CD4-positive, alpha-beta T cell treated with Interferon gamma for 1 hour (primary cell): ENCODE measurements at places on chromosomes 6 and 20.

- DNase-seq, result no peak
Observed at GRCh38 chr6:163332575-163332974, 81.9 kb upstream of the QKI start.

- DNase-seq, result no peak
Observed at GRCh38 chr20:25247000-25247517, 826 bp upstream of the PYGB start.

- DNase-seq, result no peak
Observed at GRCh38 chr20:20627471-20627870, 85.0 kb downstream of the RALGAPA2 start.

DNA sequence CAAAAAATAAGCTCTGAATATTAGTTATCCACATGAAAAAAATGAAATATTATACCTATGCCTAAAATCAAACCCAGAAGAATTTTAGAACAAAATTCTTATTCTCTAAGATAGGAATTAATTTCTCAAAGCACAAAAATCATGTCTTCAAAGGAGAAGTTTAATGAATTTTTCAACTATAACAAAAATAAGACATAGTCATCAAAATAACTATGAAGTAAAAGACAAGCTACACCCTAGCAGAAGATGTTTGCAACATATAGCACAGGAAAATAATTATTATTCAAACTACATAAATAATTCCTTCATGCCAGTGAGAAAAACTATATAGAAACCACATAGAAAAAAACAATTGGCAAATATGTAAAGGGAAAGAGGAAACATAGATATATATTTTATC is 1203.6 kb upstream of the GJE1 start:
- DNase-seq, result no peak

GRCh38 chr20:62392621-62393334 is 5.9 kb downstream of the RPS21 start:
- DNase-seq, result no peak

DNA sequence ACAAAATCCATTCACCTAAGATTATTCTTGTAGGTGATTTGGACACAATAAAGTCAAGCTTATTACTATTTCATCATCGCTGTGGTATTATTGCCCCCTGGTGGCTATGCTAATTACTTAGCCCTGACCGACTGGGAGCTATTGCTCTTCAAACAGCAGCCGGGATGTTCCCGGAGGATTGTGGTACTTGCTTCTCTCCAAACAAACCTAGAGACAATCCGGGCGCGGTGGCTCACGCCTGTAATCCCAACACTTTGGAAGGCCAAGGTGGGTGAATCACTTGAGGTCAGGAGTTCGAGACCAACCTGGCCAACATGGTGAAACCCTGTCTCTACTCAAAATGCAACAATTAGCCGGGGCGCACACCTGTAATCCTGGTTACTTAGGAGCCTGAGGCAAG is 15.4 kb upstream of the STMND1 start:
- DNase-seq, result no peak

DNA sequence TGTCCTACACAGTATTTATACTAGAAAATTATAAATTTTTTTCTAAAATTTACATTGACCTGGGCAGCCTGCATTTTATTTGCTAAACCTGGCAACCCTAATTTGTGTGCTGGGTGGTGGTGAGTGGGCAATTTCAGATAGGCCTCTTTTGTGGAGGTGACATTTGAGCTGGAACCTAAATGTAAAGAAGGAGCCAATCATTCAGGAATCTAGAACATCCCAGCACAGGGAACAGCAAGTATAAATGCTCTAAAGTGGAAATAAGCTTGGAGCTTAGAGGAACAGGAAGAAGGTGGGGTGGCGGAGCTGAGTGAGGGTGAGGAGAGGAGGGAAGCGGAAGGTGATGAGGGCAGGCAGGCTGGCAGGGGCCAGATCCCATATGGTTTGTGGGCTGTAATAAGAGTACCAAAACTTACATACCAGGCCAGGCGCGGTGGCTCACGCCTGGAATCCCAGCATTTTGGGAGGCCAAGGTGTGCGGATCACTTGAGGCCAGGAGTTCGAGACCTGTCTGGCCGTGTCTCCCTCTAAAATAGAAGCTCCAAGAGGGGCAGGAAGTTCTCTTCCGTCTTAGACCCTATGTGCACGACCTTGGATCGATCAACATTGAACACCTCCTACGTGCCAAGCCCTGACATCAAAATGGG is 549 bp upstream of the CSE1L start:
- peak; percentile 20 for DNase-seq

DNA sequence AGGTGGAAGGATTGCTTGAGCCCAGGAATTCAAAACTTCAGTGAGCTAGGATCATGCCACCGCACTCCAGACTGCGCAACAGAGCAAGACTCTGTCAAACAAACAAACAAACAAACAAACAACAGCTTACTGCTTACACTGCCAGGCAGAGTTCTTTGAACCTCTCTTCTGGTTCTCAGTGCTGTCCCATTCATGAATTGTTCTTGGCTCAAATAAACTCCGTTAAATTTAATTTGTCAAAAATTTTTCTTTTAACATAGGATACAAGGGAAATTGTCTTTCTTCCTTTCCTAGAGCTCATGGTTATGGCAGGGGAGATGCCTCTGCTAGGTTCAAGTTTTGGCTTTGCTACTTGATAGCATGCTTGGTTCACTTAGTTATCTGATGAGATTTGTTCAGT is 29.7 kb upstream of the RFPL4B start:
- DNase-seq, result no peak

DNA sequence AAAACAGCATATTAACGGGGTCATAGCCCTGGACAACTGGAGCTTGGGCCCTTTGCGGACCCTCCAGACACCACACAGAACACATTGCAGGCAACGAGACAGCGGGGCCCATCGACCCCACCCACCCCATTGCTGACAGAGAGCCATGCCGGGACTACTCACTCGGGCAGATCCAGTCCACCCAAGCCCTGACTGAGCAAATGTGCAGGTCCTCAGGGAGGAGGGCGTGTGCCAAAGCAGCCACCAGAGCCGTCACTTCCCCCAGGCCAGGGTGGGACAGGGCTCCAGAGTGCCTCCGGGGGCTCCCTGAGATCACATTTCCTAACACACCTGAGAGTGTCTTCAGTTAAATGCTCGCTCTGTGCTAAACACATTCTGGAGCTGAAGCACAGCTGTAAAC is 114.9 kb downstream of the CDH4 start:
- DNase-seq, result no peak

DNA sequence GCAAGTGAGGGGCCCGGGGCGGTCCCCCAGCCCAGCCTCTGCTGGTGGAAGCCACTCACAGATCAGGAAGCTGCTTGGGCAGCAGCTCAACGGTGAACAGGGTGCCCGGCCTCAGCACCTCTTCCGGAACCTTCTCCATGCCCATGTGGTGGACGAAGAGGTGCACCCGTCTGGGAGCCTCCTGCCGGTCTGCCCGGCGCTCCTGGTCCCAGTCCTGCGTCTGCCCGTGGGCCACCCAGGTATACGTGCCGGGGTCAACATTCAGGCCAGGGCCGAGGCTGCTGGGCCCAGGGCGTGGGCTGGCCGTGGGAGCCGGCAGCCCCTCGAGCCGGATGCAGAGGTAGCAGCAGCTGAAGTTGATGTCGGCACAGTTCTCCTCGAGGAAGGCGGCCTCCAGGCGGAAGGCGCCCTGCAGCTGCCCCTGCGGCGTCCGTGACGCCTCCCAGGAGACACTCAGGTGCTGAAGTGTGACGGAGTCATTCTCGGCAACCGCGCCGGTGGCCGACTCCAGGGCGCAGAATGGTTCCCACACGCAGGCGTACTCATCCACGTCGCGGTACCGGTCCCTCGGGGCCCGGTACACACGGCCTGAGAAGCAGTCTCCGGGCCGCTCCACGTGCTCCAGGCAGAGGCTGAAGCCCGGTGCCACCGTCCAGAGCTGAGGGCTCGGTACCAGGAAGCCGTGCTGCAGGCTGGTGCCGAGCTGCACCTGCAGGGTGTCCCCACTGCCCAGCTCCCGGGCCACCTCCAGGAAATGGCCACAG is 8.7 kb downstream of the FNDC11 start:
- no peak for DNase-seq

DNA sequence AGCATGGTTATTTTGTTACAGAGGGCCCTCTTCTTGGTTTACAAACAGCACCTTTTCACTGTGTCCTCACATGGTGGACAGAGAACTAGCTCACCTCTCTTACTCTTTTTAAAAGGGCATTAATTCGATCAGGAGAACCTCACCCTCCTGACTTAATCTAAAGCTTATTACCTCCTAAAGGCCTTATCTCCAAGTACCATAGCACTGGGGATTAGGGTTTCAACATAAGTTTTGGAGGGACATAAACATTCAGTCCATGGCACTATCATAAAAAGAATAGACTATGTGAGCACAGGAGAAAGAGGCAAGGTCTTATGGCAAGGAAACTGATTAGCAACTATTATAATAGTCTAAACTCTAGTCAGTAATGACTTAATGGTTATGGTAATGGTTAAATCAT is 736.2 kb upstream of the ADGRB3 start:
- DNase-seq, result no peak

- DNase-seq, result no peak
Observed at GRCh38 chr6:3778701-3779573, 27.4 kb upstream of the PXDC1 start.

DNA sequence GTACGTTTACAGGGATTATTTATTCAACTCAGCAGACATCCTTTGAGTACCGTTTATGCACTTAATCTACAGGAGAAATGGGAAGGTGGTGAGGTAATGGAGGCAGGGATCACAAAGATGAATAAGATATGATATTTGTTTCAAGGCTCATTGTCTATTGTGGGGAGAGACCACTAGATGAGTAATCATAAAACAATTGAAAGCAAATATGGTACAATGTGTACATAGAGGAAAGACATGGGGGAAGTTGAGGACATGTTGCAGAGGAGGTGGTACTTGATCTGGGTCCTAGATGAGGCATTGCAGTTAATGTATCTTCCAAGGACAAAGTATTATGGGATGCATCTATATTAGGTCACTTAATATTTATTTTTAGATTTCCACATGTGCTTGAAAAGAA is 13.7 kb upstream of the CDC5L start:
- no peak for DNase-seq
